Cardiac muscle cell (in vitro differentiated cells and primary cell): ENCODE measurements at places on chromosomes 2 and 18.

DNA sequence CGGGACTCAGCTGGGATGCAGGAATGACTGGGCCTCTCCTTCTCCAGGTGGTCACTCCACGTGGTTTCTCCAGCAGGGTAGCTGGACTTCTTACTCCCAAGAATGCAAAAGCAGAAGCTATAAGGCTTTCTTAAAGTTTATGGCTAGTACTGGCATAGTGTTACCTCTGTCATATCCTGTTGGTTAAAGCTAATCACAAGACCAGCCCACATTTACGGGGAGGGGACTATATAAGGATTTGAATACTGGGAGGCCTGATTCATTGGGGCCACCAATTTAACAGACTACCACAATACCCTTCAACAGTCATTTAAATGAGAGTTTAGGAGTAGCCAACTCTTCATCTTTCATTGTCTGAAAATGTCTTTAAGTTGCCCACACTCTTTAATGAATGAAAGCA, 94.4 kb upstream of the TSPYL6 start:
- DNase-seq: no peak

GRCh38 chr2:206408323-206409320, 34.7 kb upstream of the ADAM23 start:
- DNase-seq: no peak

DNA sequence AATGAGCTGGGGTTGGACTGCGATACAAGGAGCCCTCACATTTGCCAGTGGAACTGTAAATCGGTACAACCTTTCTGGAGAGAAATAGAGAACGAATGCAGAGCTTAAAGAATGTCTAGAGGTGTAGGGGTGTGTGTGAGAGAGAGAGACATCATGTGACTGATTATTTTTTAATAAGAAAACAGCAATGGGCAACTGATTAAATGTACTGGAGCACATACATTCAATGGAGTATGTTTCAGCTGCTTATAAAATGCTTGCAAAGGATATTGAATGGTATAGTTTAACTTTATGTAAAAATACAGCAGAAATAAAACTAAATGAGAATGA, 391 bp upstream of the TMEM17 start:
- no peak for DNase-seq

GRCh38 chr2:120267348-120267747, 14.7 kb downstream of the RALB start:
- no peak for DNase-seq

DNA sequence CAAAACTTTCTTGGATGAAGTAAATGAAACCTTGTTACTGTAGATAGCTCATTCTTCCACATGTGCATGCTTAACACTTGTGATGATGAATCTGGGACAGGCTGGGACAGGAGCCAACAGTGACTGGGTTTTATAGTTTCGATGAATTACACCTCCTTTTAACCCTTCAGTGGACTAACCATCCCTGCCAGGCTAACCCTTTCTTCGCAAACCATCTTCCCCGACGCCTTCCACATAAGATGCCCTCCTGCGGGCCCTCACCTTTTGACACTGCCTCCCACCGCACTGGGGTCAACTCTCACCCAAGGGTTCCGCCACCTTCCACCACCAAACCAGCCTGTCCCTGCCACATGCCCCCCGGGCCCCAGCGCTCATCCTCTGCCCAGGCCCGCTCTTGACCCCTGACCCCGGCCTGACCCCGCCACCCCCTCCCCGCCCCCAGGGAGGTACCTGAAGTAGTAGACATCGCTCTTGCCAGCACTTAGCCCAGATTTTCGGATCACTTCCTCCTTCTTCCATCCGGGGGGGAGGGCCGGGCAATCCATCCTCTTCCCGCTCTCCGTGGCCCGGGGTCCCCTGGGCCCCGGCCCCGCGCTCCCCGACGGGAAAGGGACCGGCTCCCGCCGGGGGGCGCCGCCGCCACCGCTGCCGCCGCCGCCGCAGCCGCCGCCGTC, 764 bp downstream of the MBD2 start:
- peak; percentile 94 for DNase-seq

GRCh38 chr2:100755441-100755840, 64.5 kb upstream of the NPAS2 start:
- no peak for DNase-seq

DNA sequence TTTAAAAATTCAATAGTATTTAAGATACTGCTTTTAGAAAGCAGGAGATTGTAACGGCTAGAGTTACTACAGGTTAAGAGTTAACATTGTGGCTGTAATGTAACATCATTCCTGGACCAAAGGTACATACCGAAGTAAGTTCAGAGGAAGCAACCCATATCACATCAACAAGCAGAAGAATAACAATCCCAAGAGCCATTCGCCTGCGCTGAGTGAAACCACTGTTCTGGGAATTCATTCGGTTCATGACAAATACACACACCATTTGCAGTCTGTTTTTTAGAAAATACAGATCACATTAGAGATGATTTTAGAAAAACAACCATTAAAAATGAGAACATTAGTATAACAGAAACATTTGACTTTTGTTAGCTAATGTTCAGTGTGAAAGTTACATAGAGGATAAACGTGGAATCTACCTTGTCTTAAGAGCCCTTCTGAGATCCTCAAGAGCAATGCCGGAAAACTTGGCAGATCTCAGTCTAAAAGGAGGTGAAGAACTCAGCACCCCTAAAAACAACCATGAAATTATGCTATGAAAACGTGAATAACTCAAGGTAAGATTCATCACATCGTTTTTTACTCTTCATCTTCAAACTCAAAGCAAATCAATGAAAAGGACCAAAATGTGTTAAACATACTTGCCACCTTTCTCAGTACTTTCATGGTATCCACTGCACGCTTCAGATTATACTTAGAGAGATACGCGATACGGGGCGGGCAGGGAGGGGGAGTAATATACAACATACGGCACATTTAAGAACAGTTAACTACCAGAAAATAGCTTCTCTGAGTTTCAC, 1.2 kb downstream of the SLC35F5 start:
- peak; percentile 26 for DNase-seq

DNA sequence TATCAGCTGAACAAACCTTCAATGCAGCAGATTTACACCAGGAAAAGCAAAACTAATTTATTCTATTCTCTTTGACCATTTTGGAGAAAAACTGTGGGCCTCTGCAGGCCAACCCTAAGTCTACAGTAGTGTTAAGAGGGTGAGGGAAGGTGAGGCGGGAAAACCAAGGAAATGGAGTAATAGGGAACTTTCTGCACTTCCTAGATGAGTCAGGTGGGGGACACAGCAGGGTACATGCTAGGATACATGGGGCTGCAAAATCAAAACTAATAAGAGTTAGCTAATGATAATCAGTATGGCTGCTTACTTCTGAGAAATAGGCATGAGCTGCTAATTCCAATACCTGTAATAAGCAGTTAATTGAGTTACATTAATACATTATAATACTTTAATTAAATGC, 66.0 kb upstream of the PGAP1 start:
- DNase-seq: no peak

DNA sequence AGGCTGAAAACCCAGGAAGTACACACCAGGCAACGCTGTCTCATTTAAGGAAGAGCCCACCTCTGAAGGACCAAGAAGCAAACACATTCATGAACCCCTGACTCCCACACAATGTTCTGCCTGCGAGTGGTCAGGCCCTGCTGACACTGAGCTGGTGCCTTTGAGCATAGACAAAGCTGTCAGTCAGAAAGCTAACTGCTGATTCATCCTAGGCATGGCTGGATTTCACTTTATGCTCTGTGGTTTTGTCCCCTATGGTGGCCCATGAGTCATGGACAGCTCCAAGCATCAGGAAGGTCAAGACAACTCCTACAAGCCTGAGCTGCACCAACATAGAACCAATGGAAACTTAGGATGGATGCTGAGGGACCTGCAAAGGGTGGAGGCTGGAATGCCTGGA, 78.9 kb downstream of the UXS1 start:
- no peak for DNase-seq

DNA sequence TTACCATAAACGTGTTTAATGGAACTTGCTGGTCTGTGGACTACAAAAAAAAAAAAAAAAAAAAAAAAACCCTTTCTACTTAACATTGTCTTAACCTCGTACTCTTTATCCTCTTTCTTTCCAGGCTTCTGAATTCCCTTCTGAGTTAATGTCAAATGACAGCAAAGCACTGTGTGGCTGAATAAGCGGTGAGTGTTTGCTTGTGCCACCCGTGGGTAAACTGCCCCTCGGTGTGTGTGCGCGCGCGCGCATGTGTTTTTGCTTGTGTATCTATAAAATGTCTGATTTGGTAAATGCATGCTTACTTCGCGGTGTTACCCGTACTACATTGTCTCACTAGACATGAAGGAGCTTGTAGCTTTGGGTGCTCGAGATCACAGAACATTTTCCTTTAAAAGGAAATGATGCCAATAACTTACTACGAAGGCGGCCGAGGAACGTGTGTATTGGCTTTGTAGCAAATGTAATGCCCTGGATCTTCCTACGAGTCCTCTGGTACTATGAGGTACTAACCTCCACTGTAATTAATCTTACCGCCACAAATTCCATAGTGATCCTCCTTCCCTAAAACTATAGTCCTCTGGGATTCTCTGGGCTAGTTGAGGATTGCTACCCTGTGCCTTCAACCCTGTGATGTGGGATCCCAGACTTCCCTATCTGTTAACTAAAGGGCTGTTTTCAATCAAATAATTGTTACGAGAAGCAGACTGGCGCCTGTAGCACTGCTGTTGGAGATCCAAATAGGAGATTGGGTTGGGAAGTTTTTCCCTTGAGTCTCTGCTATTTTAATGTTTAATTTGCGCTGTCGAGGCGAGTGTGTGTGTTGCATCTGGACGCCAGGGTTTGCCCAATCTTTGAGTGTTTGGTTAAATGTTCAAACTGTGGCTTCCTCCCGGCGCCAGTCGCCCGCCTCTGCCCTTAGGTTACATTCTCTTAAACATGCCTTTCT, 1.1 kb downstream of the ID2 start:
- DNase-seq: peak; percentile 53

- peak; percentile 53 for DNase-seq
Observed at GRCh38 chr2:61426267-61426897, 44.5 kb downstream of the USP34 start.

DNA sequence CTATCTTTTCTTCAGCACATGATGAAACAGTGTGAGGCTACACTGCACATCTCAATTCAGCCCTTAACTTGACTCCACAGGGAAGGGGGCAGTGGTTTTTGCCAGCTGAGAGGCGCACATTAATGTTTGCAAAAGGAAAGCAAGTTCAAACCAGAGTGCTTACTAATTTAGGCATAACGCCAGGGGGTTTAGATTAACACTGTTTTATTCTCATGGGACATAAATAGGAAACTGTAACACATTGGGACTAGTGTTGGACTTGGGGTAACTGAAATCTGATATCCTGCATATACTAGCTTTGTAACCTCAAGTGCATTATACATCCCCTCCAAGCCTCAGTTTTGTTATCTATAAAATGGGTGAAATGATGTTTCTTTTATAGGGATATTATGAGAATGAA, 821.2 kb upstream of the ID2 start:
- DNase-seq: peak; percentile 11

- peak; percentile 11 for DNase-seq
Observed at GRCh38 chr2:63242747-63243146, 192.1 kb downstream of the OTX1 start.

DNA sequence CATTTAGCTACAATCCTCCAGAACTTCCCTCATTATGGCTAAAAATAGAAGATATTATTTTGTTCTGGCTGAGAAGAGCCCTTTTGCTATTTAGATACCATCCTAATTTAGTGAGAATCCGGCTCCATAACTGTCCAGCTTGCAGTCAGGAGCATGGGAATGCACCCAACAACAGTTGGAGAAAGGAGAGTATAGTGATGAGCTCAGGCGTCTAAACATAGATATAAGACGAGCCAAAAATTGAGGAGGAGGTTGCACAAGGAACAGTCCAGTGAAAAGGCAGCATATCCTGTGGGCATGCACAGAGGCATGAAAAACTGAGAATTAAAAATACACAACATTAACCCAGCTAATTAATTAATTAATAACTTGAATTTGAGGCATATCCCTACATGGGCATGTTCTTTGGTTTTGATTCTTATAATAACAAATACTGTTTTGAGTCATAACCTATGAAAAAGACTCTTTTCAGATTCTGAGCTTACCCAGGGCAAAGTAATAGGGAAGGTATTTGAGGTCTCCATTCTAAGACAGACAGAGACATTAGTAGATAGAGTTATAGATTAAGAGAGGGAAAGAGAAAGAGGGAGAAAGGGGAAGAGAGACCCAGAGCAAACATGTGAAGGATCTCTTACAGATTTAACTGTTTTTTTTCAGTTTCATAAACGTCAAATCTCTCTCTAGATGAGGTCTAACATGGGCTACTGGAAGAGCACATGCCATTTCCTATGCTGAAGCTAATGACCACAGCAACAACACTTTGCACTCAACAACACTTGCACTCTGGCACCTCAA, 311.2 kb downstream of the OSR1 start:
- DNase-seq: no peak

DNA sequence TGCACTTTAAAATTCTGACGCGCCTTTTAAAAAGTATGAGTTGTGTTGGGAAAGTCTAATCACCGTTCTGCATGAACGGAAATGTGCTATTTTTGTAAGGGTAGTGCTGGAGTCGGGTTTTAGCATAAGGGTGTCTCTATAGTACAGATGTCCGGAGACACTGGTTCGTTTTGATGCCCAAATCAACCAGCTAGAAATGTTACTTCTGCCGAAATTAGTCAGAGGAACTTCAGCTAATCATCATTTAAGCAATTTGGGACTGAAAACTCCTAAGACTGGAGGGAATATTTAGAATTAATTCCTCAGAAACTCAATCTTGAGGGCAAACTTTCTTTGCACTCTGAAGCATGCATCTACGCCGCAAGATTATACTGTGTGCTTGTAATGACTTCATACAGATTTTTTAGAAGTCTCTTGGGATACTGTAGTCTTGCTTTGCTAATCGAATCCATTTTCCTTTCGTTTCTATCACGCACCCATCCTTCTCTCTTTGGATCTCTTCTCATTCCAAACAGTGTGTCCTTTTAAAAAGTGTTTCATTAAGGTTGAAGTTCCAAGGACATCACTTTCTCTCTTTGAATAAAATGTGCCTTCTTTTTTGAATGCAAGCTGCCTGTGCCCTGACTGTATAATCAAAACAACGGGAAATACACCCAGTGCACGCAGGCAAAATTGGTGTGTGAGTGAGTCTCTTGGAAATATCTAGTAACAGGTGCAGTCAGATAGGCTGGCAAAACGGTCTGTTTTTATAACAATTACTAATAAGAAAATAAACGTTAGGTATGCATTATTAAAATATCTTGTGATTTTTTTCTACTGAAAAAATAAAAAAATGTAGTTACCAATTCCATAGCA, 270.9 kb upstream of the TCF4 start:
- peak; percentile 31 for DNase-seq

DNA sequence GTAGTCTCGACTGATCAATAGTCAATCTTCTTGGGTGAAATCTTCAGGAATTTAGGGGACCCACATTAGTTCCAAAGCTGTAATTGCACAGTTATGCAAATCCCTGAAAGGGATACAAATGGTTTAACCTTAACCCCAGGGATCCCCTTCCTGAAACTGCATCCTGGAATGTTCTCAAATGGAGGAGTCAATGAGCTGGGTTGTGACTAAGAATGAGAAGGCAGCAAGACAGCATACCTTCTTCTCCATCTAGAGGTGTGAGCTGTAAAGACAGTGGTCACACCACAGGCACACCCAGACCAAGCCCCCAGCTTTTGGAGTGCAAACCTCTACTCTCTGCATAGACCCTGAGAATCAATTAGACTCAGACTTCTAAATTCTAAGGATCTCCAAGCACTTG, 164.7 kb upstream of the MEIS1 start:
- no peak for DNase-seq

GRCh38 chr2:235551965-235552364, 58.1 kb downstream of the AGAP1 start:
- peak; percentile 47 for DNase-seq

GRCh38 chr2:108884619-108885018, 98.0 kb downstream of the CCDC138 start:
- DNase-seq: peak; percentile 42

GRCh38 chr18:25814841-25815458, 275.5 kb downstream of the SS18 start:
- no peak for DNase-seq
